ENCODE measurements at places on chromosomes 6 and 20. TPM values are rescaled to one million over a fixed set of nuclear protein-coding genes. Genes with fewer than 3 reads are reported as not detected.

NNAT gene
- total RNA-seq, result 0.41 TPM

KIF25 gene
- total RNA-seq, result 0.82 TPM

CGA gene
- not detected for total RNA-seq

OPRL1 gene
- 1.5 TPM for total RNA-seq

PSORS1C1 gene
- total RNA-seq, result 1.2 TPM

DNA sequence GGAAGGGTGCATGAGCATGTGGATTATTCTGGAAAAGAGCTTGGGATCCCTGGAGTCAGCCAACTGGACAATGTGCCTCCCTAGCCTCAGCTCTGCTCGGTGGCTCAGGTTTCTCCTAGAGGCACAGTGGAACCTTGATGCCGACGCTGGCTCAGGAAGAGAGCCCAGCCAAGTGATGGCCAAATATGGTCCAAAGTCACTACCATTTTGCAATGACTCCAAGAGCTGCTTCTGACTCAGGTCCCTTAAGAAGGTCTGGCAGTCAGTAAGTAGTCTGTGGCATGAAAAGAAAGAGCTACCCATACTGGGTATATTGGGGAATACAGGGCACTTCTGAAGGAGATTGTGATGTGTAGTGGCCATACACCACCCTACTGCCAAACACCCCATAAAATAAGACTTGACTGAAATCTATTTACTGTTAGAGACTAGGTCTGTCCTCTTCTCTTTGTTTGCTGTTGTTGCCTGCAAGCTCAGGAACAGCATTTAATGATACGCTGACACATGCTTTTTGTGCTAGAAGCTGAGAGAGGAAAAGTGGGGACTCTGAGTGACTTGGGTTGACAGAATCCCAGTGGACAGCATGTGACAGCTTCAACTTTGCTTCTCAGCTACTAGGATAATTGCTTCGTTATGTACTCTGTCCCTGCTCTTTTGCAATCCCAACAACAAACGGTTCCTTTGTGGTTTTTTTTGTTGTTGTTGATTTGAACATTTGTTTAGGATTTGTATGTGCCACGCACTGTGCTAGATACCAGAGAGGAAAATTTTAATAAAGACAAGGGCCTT lies 30.3 kb upstream of the OGFRL1 start:
- no peaks in the 10 kb centered on the region for H3K4me1 ChIP-seq
- H3K27ac ChIP-seq, result no peak overlapping the region
- DNase-seq, result no peak
- H3K27me3 ChIP-seq, result no peaks in the 10 kb centered on the region

DNA sequence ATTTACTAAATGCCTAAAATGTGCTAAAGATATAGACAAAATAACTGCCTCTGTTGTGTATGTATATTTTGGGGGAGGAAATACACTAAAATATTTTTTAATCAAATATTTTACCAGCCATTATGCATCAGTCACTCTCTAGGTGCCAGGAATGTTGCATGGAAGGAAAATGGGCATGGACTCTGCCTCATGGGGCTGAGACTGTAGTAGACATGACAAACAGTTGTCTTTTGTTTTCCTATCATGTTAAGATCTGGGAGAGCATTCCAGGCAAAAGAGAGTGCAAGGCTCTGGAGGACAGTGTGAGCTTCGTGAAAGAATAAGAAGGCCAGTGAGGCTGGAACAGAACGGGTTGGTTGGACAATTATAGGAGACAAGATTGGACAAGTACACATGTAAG lies 26.5 kb downstream of the HLA-DOB start:
- no peak for DNase-seq
- H3K27ac ChIP-seq, result no peak overlapping the region
- H3K4me3 ChIP-seq, result no peak overlapping the region
- H3K4me1 ChIP-seq, result no peaks in the 10 kb centered on the region
- H3K36me3 ChIP-seq, result no peaks in the 10 kb centered on the region

GRCh38 chr20:1389703-1390580 lies 2.9 kb downstream of the FKBP1A start:
- no peak for DNase-seq
- peak overlapping the region; percentile 7 for H3K27ac ChIP-seq
- H3K27me3 ChIP-seq, result no peaks in the 10 kb centered on the region
- H3K36me3 ChIP-seq, result no peaks in the 10 kb centered on the region

GRCh38 chr6:157806131-157806855 lies 16.8 kb upstream of the SNX9 start:
- no peaks in the 10 kb centered on the region for H3K36me3 ChIP-seq
- H3K27me3 ChIP-seq, result no peaks in the 10 kb centered on the region
- no peaks in the 10 kb centered on the region for H3K4me1 ChIP-seq
- no peak overlapping the region for H3K27ac ChIP-seq
- H3K4me3 ChIP-seq, result no peak overlapping the region
- DNase-seq, result no peak

GRCh38 chr6:139926711-139927110 lies 552.3 kb upstream of the CITED2 start:
- no peaks in the 10 kb centered on the region for H3K36me3 ChIP-seq
- H3K27me3 ChIP-seq, result no peaks in the 10 kb centered on the region
- no peak for DNase-seq
- H3K4me3 ChIP-seq, result no peak overlapping the region
- no peak overlapping the region for H3K27ac ChIP-seq

- H3K4me1 ChIP-seq, result no peaks in the 10 kb centered on the region
- no peaks in the 10 kb centered on the region for H3K27me3 ChIP-seq
- DNase-seq, result no peak
- no peak overlapping the region for H3K4me3 ChIP-seq
These were observed 42.1 kb downstream of the BFSP1 start for GRCh38 chr20:17488916-17489600.

DNA sequence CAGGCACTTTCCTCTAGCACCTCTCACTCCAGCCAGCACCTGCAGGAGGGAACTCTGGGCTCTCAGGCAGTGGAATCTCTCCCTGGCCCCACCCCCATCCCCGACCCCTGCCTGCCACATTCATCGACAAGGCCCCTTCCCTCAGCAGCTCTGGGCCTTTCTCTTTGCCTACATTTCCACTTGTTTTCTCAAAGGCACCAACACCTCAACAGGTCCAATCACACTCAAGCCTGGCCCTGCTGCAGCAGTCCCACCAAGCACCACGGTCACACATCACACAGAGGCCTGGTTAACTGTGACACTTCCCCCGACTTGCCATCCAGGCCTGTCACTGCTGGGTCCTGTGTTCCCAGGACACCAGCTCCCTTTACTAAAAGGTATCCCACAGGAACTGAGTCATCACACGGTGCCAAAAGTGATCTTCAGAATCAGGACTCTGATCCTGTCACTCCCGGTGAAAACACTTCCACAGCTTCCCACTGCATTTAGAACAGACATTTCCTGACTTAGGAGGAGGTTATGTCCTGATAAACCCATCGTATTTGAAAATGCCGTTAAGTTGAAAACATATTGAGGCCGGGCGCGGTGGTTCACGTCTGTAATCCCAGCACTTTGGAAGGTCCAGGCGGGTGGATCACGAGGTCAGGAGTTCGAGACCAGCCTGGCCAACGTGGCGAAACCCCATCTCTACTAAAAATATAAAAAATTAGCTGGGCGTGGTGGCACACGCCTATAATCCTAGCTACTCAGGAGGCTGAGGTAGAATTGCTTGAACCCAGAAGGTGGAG lies 54.9 kb downstream of the MYH7B start:
- no peaks in the 10 kb centered on the region for H3K27me3 ChIP-seq
- H3K4me1 ChIP-seq, result no peaks in the 10 kb centered on the region
- H3K4me3 ChIP-seq, result no peak overlapping the region
- H3K27ac ChIP-seq, result no peak overlapping the region
- peaks cover 33% of the 10 kb centered on the region for H3K36me3 ChIP-seq

DNA sequence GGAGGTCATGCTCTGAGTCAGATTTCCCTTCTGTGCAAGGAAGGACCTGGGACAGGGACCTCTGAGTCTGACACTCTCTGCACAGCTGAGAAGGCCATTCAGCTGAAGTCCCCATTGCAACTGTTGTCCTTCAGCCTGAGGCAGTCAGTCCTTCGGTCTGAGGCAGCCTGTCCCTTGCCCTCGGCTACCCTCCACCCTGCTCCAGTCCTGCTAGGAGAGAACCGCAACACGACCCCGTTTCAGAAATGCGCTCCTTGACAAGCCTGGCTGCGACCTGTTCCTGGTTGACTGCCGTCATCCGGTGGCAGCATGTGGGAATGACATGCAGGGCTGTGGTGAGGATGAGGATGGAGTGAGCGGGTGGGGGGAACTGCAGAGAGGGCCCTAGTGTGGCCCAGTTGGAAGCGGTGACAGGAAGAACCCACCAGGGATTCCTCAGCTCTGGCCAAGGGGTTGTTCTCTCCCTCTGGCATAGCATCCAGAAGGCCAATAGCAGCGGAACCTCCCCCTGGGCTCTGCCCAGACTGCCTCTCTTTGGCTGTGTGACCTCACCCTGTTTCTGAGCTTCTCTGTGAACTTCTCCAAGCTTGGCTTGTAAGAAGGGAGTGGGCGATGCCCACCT lies 40.3 kb upstream of the ANGPT4 start:
- H3K27me3 ChIP-seq, result peaks cover 3% of the 10 kb centered on the region
- no peak overlapping the region for H3K4me3 ChIP-seq
- DNase-seq, result peak; percentile 56
- H3K4me1 ChIP-seq, result no peaks in the 10 kb centered on the region
- H3K27ac ChIP-seq, result no peak overlapping the region

- peaks cover 5% of the 10 kb centered on the region for H3K27me3 ChIP-seq
- H3K4me3 ChIP-seq, result peak overlapping the region; percentile 23
- DNase-seq, result no peak
- no peak overlapping the region for H3K27ac ChIP-seq
- no peaks in the 10 kb centered on the region for H3K36me3 ChIP-seq
These were observed 825 bp downstream of the RIMS1 start for GRCh38 chr6:71887006-71887743.

Measured in prostate gland (tissue), 2 donors.